ENCODE measurements at places on chromosomes 7 and 10. TPM values are rescaled to one million over a fixed set of nuclear protein-coding genes. Genes with fewer than 3 reads are reported as not detected.

Gene AOAH
- not detected for total RNA-seq

Gene DPYSL4
- 2.6 TPM for total RNA-seq

Gene SEC31B
- 2.7 TPM for total RNA-seq

Gene ZNF783
- total RNA-seq = 11.9 TPM

Gene SPDYE1
- total RNA-seq = not detected

Gene CCL24
- not detected for total RNA-seq

Gene ANXA8
- not detected for total RNA-seq

Gene LRGUK
- 0.13 TPM for total RNA-seq

Gene CAV2
- total RNA-seq = 114 TPM

Gene PPP1R3C
- total RNA-seq = 124 TPM

Gene NUDT1
- 42.5 TPM for total RNA-seq

Gene HTRA1
- total RNA-seq = 235 TPM

Gene EBLN1
- not detected for total RNA-seq

Gene TEX36
- not detected for total RNA-seq

Gene ANKMY2
- 20.2 TPM for total RNA-seq

Gene ASB4
- not detected for total RNA-seq

Gene CHST3
- total RNA-seq = 46.1 TPM

Gene NEURL1
- under 0.01 TPM for total RNA-seq

Gene ABHD11
- total RNA-seq = 12.0 TPM

Gene ODAD2
- total RNA-seq = 0.40 TPM

Gene CDHR1
- not detected for total RNA-seq

Gene FXYD4
- not detected for total RNA-seq

Gene GPR15LG
- total RNA-seq = not detected

Gene SLC16A9
- 4.9 TPM for total RNA-seq

Gene SMO
- 7.5 TPM for total RNA-seq

Gene CARD11
- total RNA-seq = 0.13 TPM

Gene SYT15B
- not detected for total RNA-seq

Gene ITPRID1
- not detected for total RNA-seq

Gene CALML3
- not detected for total RNA-seq

Gene VPS37D
- 2.9 TPM for total RNA-seq

All from aortic smooth muscle cell (primary cell).